Substantia nigra (tissue), 51 donors: ENCODE measurements at places on chromosomes 5 and 9.
A peak's percentile ranks its signal among the peaks of the same experiment; 100 is the strongest.

- no peak for DNase-seq
Observed at GRCh38 chr9:21852754-21853153, 50.3 kb downstream of the MTAP start.

DNA sequence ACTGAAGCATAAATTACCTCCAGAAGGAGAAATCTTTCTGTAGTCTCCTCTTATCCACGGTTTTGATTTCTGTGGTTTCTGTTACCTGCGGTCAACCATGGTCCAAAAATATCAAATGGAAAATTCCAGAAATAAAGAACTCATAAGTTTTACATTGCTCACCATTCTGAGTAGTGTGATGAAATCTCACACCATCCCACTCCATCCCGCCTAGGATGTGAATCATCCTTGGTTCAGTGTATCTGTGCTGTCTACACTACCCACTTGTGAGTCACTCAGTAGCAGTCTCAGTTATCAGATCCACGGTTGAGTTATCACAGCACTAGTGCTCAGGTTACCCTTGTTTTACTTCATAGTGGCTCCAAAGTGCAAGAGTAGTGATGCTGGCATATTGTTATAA, 371.2 kb downstream of the NFIB start:
- no peak for DNase-seq

DNA sequence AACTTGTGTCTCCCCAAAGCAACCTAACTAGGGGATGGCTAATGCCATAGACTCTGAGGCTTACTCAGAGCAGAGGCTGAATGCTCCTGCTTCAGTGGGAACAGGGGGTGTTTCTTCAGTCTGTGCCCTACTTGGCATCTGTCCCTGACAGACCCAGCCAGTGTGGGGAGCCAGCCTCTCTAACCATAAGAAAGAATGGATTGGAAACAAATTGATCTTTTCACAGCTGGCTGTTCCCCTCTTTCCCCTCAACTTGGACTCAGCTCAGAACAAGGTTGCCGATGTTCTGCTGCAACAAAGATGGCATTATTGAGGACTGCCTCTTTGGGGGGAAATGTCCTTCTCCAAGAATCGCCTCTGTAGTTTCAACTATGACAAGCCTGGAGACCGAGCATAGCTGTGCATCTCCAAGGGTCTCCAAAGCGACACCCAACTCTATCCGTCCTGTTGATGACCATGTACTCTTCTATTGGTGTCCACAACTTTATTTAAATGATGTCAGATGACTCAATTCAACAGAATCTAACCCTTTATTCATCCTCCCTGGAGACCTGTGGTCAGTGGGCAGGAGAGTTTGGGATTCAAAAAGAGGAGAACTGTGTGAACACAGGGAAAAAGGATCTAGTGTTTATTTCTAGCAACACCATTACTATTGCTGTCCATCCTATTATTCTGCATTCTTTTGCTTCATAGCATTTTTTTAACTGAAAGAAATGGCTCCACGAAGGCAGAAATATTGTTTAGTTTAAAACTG, 24.7 kb upstream of the TNC start:
- peak; percentile 38 for DNase-seq

DNA sequence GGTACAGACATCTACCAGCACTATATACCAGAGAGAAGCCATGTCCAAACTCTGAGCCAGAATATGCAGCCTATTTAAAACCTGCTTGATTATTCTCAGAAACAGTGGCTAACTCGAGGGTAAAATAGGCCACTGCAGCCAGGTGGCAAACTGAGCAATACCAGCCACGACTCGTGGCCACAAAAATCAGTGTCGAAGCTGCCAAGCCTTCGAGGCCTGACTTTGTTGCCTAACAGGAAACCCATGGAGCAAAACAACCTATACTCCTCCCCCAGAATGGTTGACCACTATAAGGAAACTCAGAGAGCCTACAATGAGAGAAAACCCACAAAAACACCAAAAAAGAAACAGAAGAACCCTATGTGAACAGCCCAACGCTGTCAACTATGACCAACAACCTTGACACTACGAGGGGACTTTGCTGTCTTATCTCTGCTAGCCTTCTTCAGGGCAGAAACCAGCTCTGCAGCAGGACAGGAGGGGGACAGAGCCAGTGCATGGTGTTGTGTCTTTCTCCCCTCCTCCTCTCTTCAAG, 133.8 kb downstream of the TMEM174 start:
- no peak for DNase-seq

GRCh38 chr5:88144219-88145001, 124.2 kb downstream of the TMEM161B start:
- peak; percentile 44 for DNase-seq

DNA sequence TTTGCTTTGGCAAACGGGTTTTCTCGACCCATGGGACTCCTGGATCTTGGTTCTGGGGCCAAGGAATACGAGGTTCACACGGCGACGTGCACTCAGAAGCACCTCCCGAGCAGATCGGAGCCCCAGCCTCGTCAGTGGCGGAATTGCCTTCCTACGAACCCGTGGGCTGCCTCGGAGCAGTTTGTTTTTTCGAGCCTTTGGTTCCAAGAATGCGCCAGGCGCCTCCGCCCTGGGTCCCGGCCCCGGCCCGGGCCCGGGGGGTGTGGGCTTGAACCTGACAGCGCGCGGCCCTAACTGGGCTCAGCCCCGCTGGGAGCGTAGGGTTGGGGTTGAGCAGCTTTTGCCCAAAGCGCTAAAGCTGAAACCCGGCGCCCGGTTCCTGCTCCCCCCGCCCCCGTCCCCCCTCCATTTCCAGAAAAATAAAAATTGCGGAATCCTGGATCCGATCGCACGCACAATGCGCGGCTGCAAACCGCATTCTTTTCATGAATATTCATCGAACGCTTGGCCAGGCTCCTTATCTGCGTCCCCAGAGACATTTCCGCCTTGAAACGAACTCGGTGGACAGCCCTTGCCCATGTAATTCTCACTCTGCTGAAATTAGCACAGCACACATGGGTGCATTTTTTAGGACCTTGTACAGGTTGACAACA, 1.0 kb downstream of the BASP1 start:
- peak; percentile 30 for DNase-seq

- no peak for DNase-seq
Observed at GRCh38 chr9:81892440-81892839, 35.8 kb upstream of the SPATA31D4 start.

- DNase-seq: no peak
Observed at GRCh38 chr5:3278643-3279042, 317.0 kb upstream of the IRX1 start.

- peak; percentile 28 for DNase-seq
Observed at GRCh38 chr9:131096269-131097125, at the start of gene AIF1L. AIF1L (plus strand) TSS chr9:131096531; CDS start chr9:131096630, 99 bp downstream.

- DNase-seq: no peak
Observed at GRCh38 chr9:128555180-128555721, 2.9 kb downstream of the SPTAN1 start.

DNA sequence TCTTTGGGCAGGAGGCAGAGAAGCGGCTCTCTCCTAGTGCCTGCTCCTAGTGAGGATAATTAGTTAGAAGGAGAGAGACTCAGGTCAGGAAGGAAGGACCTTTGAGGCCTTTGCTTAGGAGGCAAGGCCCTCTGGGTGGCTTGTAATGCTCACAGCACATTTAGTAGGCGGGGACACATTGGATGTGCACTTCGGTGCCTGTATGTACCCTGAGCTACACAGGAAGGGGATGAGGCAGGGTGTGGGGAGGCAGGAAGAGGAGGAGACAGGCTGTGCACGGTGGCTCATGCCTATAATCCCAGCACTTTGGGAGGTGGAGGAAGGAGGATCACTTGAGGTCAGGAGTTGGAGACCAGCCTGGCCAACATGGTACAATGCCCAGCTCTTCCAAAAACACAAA, 7.2 kb upstream of the LCN2 start:
- DNase-seq: no peak

GRCh38 chr9:108834959-108835665, 20.7 kb downstream of the ACTL7B start:
- DNase-seq: no peak

DNA sequence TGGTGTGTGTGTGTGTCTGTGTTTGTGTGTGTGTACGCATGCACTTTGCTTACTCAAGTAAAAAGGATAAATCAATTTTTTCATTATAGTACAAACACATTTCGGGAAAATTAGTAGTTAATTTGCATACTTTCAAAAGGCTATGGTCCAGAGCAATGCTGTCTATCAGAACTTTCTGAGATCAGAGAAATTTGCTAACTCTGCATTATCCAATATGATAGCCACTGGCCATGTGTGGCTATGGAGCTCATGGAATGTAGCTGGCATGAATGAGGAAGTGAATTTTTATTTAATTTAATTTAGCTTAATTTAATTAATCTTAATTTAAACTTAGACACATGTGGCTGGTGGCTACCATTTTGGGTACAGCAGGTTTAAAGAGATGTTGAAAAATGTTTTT, 289.6 kb downstream of the MAT2B start:
- no peak for DNase-seq

GRCh38 chr5:90553711-90554110, 4.9 kb upstream of the ADGRV1 start:
- DNase-seq: no peak

GRCh38 chr5:146448783-146449519, 1.8 kb downstream of the TCERG1 start:
- no peak for DNase-seq

- DNase-seq: peak; percentile 33
Observed at GRCh38 chr5:126460459-126460858, 37.2 kb downstream of the GRAMD2B start.

- DNase-seq: no peak
Observed at GRCh38 chr9:100724886-100725285, 147.0 kb downstream of the CAVIN4 start.

GRCh38 chr5:99033014-99033900, 104.5 kb upstream of the CHD1 start:
- DNase-seq: no peak

DNA sequence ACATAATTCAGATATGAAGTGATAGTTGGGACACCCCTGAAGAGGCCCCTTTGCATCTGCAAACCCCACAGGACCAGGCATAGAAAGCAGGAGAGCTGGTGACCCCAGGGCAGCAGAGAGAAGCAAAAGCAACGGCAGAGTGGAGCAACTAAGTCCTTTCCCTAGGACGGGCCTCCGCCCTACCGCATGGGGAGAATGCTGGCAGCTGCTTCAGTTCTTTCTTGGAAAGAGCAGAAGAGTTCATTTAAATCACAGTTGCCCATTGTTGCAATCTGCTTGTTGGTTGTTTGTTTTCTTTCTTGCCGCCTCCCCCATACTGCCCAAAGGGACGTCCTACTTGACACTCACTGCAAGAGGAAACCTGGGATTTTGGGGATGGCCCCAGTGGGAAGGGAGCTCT, 126.2 kb downstream of the ADAMTS16 start:
- no peak for DNase-seq

GRCh38 chr9:129944506-129945116, 98.4 kb downstream of the FNBP1 start:
- no peak for DNase-seq

GRCh38 chr9:103755441-103755840, 338.7 kb upstream of the SMC2 start:
- no peak for DNase-seq

DNA sequence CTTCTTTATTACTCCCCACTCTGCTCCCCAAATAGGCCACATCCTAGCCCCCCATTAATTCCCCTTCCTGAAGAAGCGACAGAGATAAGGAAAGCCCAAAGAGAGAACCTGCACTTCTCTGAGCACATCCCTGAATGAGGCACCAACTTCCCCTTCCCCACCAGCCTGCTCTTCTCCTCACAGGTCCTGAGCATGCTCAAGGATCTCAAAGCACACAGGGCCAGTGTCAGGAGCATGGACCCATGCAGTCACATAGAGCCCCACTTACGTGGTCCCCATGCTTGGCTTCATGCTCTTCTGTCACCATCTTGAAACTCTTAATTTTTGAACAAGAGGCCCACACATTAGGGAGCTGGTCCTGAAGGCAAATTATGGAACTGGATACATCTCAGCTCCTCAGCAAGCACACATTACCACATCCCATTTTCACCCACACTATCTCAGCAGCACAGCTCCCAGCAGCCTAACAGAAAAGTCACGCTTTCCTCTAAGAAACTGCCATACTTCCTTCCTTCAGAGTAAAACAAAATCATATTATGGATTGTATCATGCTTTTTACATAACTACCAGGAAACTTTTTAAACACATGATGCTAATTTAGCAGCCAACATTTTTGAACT, 99.8 kb downstream of the NFIB start:
- no peak for DNase-seq

DNA sequence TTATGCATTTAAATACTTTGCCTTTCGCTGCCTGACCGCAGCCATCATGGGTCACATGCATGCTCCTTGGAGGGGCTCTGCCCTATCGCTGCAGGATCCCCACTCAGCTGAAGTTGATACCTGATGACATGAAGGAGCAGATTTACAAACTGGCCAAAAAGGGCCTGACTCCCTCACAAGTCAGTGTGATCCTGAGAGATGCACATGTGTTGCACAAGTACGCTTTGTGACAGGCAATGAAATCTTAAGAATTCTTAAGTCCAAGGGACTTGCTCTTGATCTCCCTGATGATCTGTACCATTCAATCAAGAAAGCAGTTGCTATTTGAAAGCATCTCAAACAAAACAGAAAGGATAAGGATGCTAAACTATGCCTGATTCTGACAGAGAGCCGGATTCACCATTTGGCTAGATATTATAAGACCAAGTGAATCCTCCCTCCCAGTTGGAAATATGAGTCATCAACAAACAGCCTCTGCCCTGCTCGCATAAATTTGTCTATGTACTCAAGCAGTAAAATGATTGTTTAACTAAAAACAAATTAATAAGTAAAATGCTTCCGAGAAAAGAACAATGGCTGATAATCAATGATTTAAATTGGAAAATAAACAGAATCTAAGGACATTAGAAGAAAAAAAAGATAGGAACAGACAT, 41.6 kb upstream of the PPP2CA start:
- DNase-seq: no peak

- no peak for DNase-seq
Observed at GRCh38 chr9:96519787-96520186, 69.8 kb downstream of the HABP4 start.

DNA sequence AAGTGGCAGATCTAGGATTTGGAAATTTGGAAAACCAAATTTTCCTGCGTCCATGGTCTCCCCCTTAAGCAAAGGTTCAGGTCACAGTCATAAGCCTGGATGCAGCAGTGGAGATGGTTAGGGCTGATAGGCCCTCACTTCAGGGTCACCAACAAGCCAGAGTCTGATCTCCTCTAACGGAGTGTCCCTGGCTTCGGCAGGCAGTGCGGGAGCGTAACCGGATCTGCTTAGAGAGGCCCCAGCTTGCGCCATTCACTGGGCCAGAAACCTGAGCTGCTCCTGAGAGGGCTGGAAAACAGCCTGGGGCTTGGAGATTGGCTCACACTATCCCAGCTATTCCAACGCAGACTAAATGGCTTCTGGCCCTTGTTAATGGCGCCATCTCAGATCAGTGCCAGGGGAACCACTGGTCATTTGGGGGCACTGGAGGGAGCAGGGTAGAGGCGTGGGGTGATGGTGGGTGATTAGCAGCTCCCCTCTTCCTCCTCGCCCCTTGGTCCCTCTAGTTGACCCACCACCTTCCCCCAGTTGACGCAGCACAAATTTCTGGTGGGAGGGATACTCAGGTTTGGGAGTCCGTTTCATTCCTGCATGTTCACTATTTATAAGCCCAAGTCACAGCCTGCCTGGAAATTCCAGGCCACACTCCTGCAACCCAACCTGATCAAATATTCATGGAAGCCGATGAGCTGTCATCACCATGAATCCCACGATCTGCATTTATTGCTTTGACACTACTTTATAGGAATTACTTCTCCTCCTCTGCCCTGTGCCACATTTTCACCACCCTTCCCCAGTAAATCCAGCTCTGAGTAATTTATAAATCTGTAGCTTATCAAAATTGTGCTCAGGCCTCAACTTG, 134.6 kb upstream of the CPEB4 start:
- DNase-seq: no peak
